ENCODE measurements at places on chromosomes 7 and 10.
A peak's percentile ranks its signal among the peaks of the same experiment; 100 is the strongest.

GRCh38 chr10:97919012-97919411 is 69.4 kb downstream of the GOLGA7B start:
- H3K4me1 ChIP-seq: no peaks in the 10 kb centered on the region
- H3K27ac ChIP-seq: no peak overlapping the region
- peaks cover 48% of the 10 kb centered on the region for H3K27me3 ChIP-seq

- H3K4me3 ChIP-seq: no peak overlapping the region
- H3K4me1 ChIP-seq: peaks cover 26% of the 10 kb centered on the region
- no peak overlapping the region for H3K27ac ChIP-seq
- H3K27me3 ChIP-seq: no peaks in the 10 kb centered on the region
These were observed 80.7 kb downstream of the MMRN2 start for GRCh38 chr10:86876748-86877147.

DNA sequence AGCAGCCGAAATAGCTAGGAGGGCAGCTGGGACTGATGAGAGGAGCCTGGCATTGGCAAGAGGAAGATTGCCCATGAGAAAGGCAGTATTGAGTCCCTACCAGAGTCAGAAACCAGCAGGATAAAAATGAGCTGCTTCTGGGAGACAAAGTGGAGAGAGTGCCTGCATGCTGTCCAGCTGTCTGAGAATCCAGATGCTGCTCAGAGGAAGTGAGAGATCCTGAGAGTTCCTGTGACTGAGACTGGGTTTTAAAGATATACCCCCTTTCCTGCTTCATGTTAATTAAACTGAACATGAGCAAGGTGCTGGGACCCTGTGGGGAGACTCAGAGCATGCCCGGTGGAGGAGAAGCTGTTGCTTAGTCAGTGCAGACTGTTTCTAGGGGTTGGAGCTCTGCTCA is 107.5 kb downstream of the KIF20B start:
- no peak overlapping the region for H3K4me3 ChIP-seq
- H3K4me1 ChIP-seq: no peaks in the 10 kb centered on the region
- DNase-seq: no peak
- H3K27ac ChIP-seq: no peak overlapping the region

DNA sequence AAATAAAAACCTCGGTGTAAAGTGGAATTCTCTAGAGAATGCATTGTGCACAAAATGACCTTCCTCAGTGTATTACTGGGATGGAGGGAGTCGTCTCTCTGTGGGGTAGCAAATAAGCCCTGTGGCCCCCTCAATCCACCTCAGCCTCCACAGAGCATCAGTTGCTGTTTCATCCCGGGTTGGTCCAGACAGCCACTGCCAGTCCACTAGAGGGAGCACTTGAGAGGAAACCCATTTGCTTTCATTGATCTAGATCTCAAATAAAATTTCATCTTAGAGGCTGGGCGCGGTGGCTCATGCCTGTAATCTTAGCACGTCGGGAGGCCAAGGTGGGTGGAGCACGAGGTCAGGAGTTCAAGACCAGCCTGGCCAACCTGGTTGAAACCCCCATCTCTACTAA is 1128.7 kb downstream of the CNTNAP2 start:
- peak; percentile 32 for DNase-seq
- H3K27ac ChIP-seq: no peak overlapping the region
- H3K4me1 ChIP-seq: no peaks in the 10 kb centered on the region
- H3K27me3 ChIP-seq: no peaks in the 10 kb centered on the region
